Left cardiac atrium (tissue), 4 donors: ENCODE measurements at places on chromosomes 6 and 20.

- DNase-seq, result peak; percentile 73
Measured at GRCh38 chr6:165850434-165851019, 187.5 kb upstream of the PDE10A start.

GRCh38 chr6:150905769-150906168 is 40.3 kb downstream of the MTHFD1L start:
- no peak for DNase-seq

GRCh38 chr6:151524059-151524458 is 30.2 kb downstream of the CCDC170 start:
- no peak for DNase-seq

- no peak for DNase-seq
Measured at GRCh38 chr20:57794600-57795341, 85.0 kb upstream of the PMEPA1 start.

DNA sequence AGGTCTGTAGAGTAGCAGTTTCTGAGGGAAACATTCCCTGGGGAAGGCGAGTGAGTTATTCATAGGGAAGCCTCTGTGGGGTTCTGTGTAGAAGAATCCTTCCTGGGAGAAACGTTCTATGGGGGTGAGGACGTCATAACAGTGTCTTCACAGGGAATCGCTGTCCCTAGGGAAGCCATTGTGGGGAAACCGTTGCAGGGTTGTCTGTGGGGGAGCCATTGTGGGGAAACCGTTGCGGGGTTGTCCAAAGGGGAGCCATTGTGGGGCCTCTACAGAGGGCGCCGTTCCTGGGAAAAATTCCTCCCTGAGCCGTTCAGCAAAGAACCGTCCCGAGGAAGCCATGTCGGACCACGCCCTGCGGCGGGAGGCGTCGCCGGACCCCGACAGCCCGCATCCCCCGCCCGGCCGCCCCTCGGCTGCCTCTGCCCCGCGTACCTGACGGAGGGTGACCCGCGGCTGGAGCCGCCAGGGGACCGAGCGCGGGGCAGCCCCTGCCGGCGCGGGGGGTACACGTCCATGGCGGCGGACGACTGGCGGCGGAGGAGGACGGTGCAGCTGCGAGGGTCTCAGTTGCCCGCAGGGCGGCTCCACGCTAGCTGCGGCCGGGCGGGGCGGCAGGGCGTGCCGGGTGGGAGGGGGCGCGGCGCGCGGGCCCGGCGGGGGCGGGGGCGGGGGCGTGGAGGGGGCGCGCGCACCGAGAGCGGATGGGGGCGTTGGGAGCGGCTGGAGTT is at the start of gene DNAAF9:
Gene DNAAF9, minus strand, starts transcription at position 630 of the 731 bp plus-strand sequence. Its CDS starts 112 bp downstream, at position 518.
- DNase-seq, result peak; percentile 71

DNA sequence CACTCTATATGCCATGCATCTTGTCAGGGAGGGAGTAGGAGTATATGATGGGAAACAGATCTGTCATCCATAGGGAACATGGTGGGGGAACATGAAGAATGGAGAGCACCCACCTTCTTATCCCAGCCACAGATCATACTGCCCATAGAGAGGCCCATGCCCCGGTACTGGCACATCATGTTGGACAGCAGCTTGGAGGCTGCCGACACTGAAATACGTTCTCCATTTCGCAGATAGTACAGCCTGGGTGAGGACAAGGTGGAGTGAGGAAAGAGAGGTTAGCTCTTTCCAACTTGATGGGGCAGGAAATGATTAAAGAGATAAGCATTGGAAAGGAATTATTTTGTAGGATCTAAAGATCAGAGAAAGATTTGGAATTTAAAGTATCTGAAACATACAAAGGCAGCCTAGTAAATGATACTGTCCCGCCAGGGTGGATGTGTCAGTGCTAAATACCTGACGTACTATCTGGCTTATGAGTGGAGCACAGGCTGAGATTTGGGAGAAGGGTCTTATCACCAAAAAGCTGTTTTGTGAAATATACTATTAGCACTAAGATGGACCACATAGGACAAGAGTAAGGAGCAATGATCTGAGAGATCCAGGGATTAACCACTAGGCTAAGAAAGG is 1.7 kb downstream of the PSMB8 start:
- DNase-seq, result no peak

- no peak for DNase-seq
Measured at GRCh38 chr6:155830531-155830930, 374.9 kb upstream of the NOX3 start.

GRCh38 chr20:45344168-45344860 is 3.9 kb downstream of the SDC4 start:
- DNase-seq, result peak; percentile 74

- peak; percentile 79 for DNase-seq
Measured at GRCh38 chr6:16239798-16240123, 1.4 kb downstream of the GMPR start.

DNA sequence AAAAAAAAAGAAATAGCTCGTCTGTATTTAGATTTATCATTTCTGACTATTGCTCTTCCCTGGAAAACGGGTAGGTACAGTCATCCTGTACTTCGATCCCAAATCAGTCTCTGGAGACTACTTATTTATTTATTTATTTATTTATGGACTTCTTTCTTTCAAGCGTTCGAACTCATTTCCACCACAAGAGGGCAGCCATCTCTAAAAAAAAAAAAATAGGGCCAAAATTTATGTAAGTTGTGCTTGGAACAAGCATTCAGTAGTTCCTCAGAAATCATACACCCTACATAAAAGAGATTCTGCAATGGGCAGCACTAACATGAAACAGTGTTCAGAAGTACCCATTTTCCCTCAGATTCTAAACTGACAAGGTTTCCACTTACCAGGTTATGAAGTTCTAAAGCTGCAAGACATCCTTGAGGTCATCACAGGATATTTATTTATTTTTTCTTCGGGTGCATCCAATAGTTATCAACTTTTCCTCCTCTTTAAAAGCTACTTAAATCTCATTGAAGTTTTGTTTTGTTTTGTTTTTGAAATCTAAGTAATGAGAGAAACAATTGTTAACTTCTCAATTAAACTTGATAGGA is 1.9 kb upstream of the BMP2 start:
- no peak for DNase-seq

GRCh38 chr6:38427492-38428210 is 212.1 kb downstream of the BTBD9 start:
- no peak for DNase-seq

DNA sequence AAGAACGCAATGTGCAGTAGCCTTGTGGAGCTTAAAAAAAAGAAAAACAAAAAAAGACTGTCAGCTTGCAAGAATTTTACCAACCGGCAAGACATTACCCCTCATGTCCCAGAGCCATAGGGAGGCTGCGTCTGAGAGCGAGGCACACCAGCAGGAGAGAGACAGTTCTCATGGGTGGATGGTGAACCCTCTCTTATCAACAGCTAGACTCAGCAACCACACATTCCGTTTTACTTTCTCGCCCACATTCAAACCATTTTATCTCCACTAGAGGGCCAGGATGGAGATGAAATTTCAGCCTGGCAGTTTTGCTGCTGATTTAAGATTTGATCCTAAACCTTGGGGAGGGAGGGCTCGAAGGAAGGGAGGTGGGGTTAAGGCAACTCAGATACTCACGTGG is 247.0 kb downstream of the ATXN1 start:
- DNase-seq, result no peak

DNA sequence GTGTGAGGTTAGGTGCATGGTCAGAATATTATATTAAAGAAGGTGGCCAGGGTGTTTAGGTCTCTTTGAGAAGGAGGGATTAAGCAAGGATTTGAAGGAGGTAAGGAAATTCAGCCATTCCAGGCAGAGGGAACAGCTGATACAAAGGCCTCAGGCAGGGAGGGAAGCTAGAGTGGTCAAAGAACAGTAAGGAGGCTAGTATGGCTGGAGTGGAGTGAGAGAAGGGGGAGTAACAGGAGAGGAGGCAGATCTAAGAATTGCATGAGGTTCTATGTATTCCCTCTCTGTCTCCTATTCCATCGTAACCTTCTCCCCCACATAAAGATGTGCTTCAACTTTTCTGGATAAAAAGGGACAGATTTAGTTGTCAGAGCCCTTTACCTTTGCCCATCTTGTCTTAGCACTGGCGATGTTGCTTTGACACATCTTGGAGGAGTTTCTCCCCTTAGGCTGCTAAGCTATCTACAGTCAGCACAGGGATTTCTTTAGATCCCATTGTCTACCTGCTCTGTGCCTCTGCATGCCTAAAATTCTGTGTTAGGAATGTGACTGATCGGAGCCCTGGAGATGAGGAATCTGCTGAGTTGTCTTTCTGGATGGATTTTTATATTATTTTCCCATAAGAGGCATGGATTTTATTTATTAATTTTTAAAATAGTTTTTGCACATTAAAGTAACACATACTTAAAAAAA is 59.9 kb downstream of the KLHL31 start:
- no peak for DNase-seq

GRCh38 chr6:10759312-10759839 is 11.8 kb downstream of the TMEM14B start:
- DNase-seq, result no peak

DNA sequence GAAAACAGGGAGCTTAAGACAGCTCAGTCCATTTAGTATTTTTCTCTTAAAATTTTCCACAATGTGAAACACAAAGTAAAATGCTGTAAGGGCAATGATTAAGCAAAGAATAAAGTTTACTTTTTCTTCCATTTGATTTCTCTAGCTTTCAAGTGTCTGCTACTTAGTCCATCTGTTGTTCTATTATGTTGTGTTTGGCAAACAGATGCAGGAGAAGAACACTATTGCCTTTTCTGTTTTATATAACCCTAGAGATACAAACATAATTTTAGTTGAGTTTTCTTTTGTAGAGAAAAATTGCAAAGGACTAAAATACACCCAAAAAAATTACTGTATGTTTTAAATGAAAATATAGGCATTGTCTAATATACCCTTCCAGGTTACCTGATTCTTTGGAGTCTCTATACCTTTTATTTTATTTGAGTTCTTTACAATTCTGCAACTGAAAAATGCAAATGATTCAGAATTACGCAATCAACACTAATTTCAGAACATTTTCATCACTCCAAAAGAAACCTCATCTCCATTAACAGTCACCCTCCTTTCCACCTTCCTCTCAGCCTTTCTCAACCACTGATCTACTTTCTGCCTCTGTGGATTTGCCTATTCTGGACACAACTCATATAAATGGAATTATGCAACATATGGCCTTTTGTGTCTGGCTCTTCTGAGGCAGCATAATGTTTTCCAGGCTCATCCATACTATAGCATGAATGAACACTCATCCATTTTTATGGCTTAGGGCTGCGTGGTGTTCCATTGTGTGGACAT is 96.9 kb downstream of the MKKS start:
- no peak for DNase-seq

- peak; percentile 61 for DNase-seq
Measured at GRCh38 chr20:4740774-4741431, 19.2 kb downstream of the PRND start.
